ENCODE measurements at places on chromosomes 12 and 14. TPM values are rescaled to one million over a fixed set of nuclear protein-coding genes. Genes with fewer than 3 reads are reported as not detected.

DNA sequence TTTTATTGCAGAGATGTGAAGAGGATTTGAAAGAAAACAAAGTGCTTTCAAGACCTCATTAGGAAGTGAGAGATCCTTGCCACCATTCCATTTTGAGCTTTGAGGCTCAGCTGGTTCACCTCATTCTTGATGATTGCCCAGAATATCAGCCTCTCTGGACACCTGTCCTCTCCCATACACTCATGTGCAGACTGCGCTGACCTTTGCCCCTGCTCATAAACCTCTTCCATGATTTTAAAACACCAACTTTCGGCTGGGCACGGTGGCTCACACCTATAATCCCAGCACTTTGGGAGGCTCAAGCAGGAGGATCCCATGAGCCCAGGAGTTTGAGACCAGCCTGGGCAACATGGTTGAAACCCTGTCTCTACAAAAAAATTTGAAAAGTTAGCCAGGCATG lies 8.9 kb downstream of the COX14 start:
- H3K36me3 ChIP-seq: peaks cover 16% of the 10 kb centered on the region
- H3K27me3 ChIP-seq: no peaks in the 10 kb centered on the region
- no peak overlapping the region for H3K27ac ChIP-seq
- no peak overlapping the region for H3K4me3 ChIP-seq

GRCh38 chr12:55875704-55876467 lies 33.1 kb upstream of the MMP19 start:
- H3K27ac ChIP-seq: no peak overlapping the region
- H3K27me3 ChIP-seq: no peaks in the 10 kb centered on the region
- no peak overlapping the region for H3K4me3 ChIP-seq
- H3K36me3 ChIP-seq: no peaks in the 10 kb centered on the region

- peak overlapping the region; percentile 53 for H3K4me3 ChIP-seq
- peaks cover 30% of the 10 kb centered on the region for H3K4me1 ChIP-seq
- peak; percentile 77 for DNase-seq
- no peaks in the 10 kb centered on the region for H3K36me3 ChIP-seq
- no peaks in the 10 kb centered on the region for H3K27me3 ChIP-seq
Measured at GRCh38 chr14:32494609-32495434, 165.7 kb downstream of the AKAP6 start.

- H3K27ac ChIP-seq: no peak overlapping the region
- H3K4me1 ChIP-seq: peaks cover 18% of the 10 kb centered on the region
- no peak overlapping the region for H3K4me3 ChIP-seq
- no peak for DNase-seq
Measured at GRCh38 chr12:80625901-80626300, 81.5 kb upstream of the MYF6 start.

GRCh38 chr12:58727521-58727920 lies 192.8 kb downstream of the LRIG3 start:
- peaks cover 4% of the 10 kb centered on the region for H3K4me1 ChIP-seq
- no peak for DNase-seq
- no peaks in the 10 kb centered on the region for H3K36me3 ChIP-seq
- H3K27ac ChIP-seq: no peak overlapping the region

- no peaks in the 10 kb centered on the region for H3K4me1 ChIP-seq
- H3K4me3 ChIP-seq: no peak overlapping the region
- H3K27me3 ChIP-seq: no peaks in the 10 kb centered on the region
- H3K36me3 ChIP-seq: no peaks in the 10 kb centered on the region
Measured at GRCh38 chr12:113658006-113658655, 186.5 kb upstream of the LHX5 start.

DNA sequence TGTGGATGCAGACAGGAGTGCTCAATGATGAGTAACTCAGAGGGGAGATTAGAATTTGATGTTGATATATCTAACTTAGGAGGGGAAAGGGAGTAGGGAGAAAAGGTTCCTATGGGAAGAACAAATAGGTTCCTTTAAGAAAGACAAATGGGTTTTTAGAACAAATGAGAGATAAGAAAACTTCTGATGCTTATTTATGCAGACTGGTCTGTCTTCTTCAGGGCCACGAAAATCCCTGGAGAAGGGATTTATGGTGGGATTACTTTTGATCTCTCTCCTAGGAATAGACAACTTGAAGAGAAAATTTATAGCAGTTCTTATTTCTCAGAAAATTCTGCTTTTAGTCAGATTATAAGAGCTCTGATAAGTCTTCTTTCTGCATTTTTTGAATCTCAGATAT lies 99.0 kb upstream of the DDHD1 start:
- DNase-seq: no peak
- H3K27ac ChIP-seq: no peak overlapping the region
- H3K27me3 ChIP-seq: no peaks in the 10 kb centered on the region

DNA sequence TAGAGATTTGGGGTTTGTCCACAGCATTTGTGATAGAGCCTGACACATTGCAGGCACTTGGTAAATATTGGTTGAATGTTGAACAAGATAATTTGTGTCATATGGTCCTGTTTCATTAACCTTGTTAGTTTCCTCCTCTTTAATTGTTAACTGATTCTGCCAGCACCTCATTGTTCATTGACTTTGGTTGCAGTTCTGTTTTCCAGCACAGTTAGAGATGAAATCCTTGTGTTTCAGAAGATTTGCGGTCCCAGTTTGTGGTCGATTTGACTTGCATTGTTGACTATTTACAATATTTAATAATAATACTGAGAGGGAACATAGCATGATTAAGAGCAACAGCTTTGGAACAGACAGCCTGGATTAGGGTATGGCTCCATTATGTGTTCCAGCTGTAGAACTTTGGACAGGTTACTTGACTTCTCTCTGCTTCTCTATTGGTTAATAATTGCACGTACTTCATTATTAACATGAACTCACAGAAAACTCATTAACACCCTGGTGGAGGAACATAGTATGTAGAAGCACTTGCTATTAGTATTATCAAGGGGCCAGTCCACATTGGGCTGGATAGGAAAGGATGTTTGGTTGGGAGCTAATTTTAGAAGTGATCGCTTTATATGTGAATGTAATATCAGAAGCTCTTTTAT lies 8.7 kb downstream of the DRAM1 start:
- no peaks in the 10 kb centered on the region for H3K36me3 ChIP-seq
- H3K4me1 ChIP-seq: no peaks in the 10 kb centered on the region
- DNase-seq: no peak
- H3K4me3 ChIP-seq: no peak overlapping the region

GRCh38 chr12:102438047-102438826 lies 42.1 kb downstream of the IGF1 start:
- no peaks in the 10 kb centered on the region for H3K4me1 ChIP-seq
- no peaks in the 10 kb centered on the region for H3K27me3 ChIP-seq
- DNase-seq: no peak
- no peak overlapping the region for H3K4me3 ChIP-seq
- no peak overlapping the region for H3K27ac ChIP-seq
- H3K36me3 ChIP-seq: no peaks in the 10 kb centered on the region

GRCh38 chr12:105425254-105426174 lies 95.0 kb downstream of the C12orf75 start:
- H3K27ac ChIP-seq: no peak overlapping the region
- no peak overlapping the region for H3K4me3 ChIP-seq
- no peak for DNase-seq
- H3K36me3 ChIP-seq: no peaks in the 10 kb centered on the region
- no peaks in the 10 kb centered on the region for H3K27me3 ChIP-seq
- H3K4me1 ChIP-seq: no peaks in the 10 kb centered on the region

DNA sequence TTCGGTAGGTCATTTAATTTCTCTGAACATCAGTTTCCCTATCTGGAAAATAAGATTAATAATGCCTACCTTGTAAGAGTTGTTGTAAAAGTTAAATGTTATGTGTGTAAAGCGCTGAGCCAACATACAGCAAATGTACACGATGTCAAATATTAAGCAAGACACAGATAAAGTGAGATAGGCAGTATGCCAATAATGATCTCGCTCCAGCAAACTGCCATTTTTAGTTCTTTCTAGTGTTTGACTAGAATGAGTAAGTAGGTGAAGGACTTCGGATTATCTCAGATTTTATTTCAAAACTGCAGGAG lies 840 bp downstream of the DHRS7 start:
- H3K4me3 ChIP-seq: peak overlapping the region; percentile 81
- no peak for DNase-seq
- H3K27me3 ChIP-seq: no peaks in the 10 kb centered on the region
- H3K27ac ChIP-seq: peak overlapping the region; percentile 68

- no peaks in the 10 kb centered on the region for H3K36me3 ChIP-seq
- H3K4me3 ChIP-seq: no peak overlapping the region
- H3K4me1 ChIP-seq: no peaks in the 10 kb centered on the region
- no peak for DNase-seq
- H3K27ac ChIP-seq: no peak overlapping the region
Measured at GRCh38 chr12:50845021-50845647, 2.4 kb downstream of the TMPRSS12 start.

DNA sequence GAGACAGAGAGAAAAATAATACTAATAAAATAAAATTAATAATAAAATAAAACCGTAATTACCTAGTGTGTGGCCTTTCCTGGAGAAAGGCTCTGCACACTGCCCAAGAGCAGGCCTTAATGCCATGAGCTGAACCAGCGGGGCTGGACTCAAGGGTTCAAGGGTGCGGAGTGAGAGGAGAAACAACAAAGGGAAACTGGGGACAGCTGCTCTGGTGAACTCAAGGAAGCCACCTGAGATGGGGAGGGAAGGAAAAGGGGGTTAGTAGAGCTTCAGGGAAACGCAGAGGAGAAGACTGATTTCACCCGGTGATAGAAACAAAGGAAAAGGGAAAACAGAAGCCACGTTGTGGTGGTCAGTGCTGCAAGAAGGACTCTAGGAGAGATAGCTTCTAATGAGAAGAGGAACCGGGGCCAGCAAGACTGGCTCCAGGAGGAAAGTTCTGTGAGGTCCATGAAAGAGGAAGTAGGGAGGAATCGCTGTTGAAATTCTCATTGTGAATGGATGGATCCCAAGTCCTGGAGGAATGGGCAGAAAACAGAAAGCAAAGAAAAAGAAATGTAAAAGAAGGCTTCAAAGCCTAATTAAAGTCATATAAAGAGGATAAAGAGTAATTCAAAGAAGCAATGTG lies 48.3 kb upstream of the BCL2L14 start:
- H3K4me3 ChIP-seq: no peak overlapping the region
- peaks cover 13% of the 10 kb centered on the region for H3K4me1 ChIP-seq
- H3K36me3 ChIP-seq: no peaks in the 10 kb centered on the region
- H3K27ac ChIP-seq: no peak overlapping the region
- DNase-seq: no peak

- H3K4me3 ChIP-seq: no peak overlapping the region
- H3K4me1 ChIP-seq: no peaks in the 10 kb centered on the region
- H3K27ac ChIP-seq: no peak overlapping the region
- no peaks in the 10 kb centered on the region for H3K36me3 ChIP-seq
- DNase-seq: no peak
Measured at GRCh38 chr14:100591453-100592371, 4.5 kb upstream of the BEGAIN start.

GRCh38 chr12:104588047-104588920 lies 131.5 kb downstream of the CHST11 start:
- no peak for DNase-seq
- no peak overlapping the region for H3K27ac ChIP-seq
- H3K36me3 ChIP-seq: no peaks in the 10 kb centered on the region

- H3K36me3 ChIP-seq: no peaks in the 10 kb centered on the region
- DNase-seq: no peak
- H3K27me3 ChIP-seq: no peaks in the 10 kb centered on the region
- no peak overlapping the region for H3K27ac ChIP-seq
Measured at GRCh38 chr12:128004383-128004938, 262.5 kb upstream of the TMEM132C start.

DNA sequence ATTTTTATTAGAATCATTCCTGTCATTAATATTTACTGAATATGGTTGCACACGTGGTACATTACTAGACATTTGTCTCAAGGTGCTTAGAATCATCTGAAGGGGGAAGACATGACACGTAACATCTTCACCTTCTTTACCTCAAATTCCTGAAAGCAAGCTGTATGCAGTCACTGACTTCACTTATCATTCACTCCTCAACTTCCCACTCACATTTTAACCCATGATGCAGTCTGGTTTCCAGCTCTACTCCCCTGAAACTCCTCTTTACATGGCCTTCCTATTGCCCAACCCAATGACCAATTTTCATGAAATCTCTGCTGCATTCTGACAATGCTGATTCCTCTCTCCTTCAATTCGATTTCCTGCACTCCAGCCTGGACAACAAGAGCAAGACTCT lies 5.8 kb upstream of the PSMC6 start:
- peaks cover 3% of the 10 kb centered on the region for H3K4me1 ChIP-seq
- no peak overlapping the region for H3K27ac ChIP-seq
- DNase-seq: no peak
- no peaks in the 10 kb centered on the region for H3K27me3 ChIP-seq
- H3K4me3 ChIP-seq: no peak overlapping the region
- no peaks in the 10 kb centered on the region for H3K36me3 ChIP-seq

DNA sequence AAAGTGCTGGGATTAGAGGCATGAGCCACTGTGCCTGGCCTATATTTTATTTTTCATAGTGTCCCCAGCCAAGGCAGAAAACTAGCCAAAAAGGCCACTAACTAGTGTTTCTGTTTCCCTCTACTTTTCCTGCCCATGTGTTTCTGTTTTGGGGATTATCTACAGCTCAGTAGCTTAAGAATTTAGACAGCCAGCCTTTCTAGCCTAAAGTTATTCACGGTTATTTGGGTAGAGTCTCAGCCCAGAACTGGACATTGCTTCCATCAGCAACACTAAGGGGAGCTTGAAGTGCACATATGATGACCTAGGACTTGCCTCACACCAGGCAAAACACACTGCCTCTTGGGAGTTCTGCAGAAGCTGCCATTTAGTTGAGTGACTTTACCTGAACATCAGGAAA lies 17.9 kb downstream of the PROX2 start:
- H3K27ac ChIP-seq: no peak overlapping the region
- H3K27me3 ChIP-seq: no peaks in the 10 kb centered on the region
- no peak overlapping the region for H3K4me3 ChIP-seq
- no peak for DNase-seq
- no peaks in the 10 kb centered on the region for H3K36me3 ChIP-seq
- no peaks in the 10 kb centered on the region for H3K4me1 ChIP-seq

DNA sequence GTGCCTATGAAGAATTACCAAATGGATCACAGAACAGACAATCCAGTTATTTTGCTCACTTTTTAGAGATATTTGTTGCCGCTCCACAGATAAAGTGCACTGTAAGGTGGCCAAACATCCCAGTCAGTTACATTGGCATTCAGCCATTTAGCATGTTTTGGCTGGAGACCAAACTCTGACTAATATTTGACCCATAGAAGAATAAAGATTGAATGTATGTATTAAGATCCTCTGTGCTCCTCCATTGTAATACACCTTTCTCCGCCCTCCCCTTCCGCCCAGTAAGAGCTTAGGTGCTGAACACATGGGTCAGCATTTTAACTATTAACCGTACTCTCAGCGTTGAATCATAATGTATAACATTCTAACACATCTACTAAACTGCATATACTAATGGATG lies 163.4 kb downstream of the ANO6 start:
- peaks cover 22% of the 10 kb centered on the region for H3K36me3 ChIP-seq
- DNase-seq: no peak
- no peak overlapping the region for H3K4me3 ChIP-seq
- no peaks in the 10 kb centered on the region for H3K4me1 ChIP-seq

The AKAP6 gene
- total RNA-seq: 11.4 TPM

The PLEK2 gene
- total RNA-seq: not detected

The MMP17 gene
- 2.3 TPM for total RNA-seq

The GALNT9 gene
- total RNA-seq: 0.08 TPM

The SLC10A1 gene
- not detected for total RNA-seq

The ARMH4 gene
- total RNA-seq: 1.3 TPM

The C12orf50 gene
- not detected for total RNA-seq
